ENCODE measurements at places on chromosomes 2 and 18.

DNA sequence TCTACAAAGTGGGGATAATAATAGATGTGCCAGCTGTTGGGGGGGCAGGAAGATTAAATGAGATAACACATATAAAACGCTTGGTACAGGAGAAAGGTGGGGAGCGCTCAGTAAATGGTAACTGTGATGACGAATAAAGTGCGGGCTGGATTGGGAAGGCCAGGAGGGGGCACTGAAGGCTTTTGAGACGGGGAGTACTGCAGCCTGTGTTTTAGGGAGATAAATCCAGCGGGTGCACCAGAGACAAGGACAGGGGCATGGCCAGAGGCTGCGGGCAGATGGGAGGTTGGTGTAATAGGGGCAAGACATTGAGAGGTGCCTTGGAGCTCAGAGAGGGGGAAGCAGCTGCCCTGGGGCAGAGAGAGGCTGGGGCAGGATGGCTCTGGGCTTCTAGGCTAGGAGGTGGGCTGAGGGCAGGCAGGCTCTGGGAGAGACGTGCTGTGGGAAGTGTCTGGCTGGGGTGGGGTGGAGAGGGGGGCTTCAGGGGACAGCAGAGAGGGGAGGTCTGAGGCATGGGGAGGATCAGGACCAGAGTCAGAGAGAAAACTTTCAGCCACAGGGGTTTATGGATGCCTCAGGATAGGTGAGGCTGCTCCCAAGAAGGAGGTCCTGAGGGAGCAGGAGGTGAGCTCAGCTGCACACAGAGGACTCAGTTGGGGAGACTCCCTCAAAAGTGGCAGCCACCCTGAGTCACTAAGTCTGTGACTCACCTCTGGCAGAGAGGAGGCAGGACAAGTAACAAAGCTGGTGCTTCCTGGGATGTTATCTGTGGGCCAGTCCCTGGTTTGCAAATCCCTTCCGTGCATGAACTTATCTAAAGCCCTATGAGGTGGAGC is 18.8 kb downstream of the TEX44 start:
- DNase-seq: no peak

DNA sequence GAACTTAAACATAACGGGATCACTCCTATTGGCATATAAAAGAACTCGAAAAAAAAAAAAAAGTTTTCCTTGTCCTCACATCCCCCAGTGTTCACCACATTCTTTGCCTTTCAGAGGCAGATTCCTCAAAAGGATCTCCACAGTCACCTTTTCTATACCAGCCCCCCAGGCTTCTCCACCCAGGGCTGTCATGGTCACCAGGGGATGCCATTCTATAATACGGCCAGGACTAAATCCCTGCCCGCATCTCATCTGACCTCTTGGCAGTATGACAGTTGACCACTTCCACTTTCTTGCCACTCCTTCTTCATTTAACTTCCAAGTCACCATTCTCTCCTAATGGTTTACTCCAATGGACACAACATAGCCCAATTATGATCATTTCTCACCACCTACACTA is 29.3 kb downstream of the SOS1 start:
- no peak for DNase-seq

GRCh38 chr2:232741294-232741693 is 35.1 kb downstream of the KCNJ13 start:
- DNase-seq: no peak

- no peak for DNase-seq
Observed at GRCh38 chr18:61683856-61684255, 209.0 kb downstream of the RNF152 start.

GRCh38 chr2:150224321-150224720 is 263.1 kb downstream of the RND3 start:
- DNase-seq: no peak

DNA sequence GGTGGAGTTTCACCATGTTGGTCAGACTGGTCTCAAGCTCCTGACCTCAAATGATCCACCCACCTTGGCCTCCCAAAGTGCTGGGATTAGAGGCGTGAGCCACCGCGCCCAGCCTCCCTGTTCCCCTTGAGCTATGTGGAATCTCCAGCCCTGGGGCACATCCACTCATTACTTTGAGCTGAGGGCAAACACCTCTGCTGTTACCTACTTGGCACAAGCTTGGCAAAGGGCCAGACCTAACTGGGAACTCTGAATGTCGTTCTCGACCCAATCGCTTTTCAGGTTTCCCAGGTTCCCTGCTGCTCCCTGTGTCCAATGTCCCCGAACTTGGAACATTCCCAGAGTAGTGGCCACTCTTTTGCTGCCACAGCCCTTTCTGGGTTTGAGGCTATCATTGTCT is 40.6 kb downstream of the CHST10 start:
- DNase-seq: no peak

DNA sequence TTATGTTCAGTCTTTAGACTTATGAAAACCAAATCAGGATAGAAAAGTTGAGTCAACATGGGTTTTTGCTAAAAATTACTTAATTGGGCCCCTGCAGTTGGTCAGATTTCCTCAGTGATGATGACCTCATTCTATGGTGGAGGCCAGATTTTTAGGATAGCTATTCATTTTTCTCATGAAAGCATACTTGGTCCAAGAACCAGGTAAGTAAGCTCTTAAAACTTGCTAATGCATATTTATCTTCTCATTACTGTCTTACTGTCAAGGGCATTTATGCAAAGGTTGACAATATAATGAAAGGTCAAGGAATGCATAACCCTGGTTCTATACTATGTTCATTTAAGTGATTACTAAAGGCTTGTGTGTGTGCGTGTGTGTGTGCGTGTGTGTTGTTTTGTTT is 650.6 kb downstream of the SATB2 start:
- DNase-seq: no peak

DNA sequence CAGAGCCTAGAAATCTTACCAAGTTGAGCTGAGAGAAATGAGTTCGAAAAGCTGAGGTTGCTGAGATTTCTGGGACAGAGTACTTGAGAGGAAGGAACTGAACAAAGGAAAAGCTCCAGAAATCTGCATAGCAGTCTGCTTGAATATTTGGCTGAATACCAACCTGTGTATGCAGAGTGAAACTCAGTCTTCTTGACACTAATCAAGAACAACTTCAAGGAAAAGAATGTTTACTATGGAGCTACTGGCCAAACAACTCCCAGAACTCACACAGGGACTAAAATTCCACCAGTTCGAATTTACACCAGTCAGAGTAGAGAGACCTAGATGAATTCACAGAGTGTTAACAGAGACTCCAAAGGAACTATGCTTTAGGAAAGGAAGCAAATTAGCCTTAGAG is 66.5 kb downstream of the USP37 start:
- no peak for DNase-seq

DNA sequence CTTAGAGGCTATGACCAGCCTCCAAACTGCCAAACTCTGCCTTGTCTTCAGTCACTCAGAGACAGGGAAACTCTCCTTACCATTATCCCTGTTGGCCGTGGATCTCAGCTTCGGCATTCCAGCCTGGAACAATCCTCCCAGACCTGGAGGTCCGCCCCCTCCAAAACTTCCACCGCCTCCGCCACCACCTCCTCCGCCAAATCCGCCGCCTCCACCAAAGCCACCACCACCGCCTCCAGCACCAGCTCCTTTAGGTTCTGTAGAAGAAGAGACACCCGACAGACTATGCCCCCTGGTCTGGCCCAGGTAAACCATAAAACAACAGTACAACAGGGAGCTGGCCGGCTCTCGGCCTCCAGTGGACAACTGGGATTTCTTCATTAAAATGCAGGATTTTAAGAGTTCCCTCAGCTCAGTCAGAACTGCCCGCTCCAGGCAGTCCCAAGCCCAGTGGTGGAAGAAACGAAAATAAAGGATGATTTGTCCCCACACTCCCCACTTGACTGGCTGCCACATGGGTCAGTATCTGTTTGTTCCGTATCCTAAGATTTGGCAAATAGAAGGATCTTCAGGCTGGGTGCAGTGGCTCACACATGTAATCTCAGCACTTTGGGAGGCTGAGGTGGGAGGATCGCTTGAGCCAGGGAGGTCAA is 22.4 kb downstream of the WIPF1 start:
- DNase-seq: no peak

DNA sequence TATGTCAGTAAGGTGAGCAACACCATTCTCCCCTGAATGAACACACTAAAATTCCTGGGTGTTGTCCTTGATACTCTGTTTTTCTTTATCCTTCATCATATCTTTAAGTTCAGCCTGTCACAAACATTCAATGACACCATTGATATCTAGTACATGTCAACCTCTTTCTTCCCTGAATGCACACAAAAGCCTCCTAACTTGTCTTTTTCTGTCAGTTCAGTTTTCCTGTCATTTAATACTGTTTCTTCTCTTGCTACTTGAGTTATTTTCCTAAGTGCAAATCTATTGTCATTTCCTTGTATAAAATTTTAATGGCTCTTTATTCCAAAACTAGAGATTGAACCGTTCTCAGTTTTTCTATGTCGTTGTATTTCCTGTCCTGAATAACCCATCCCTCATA is 1107.6 kb upstream of the SLC39A10 start:
- no peak for DNase-seq

DNA sequence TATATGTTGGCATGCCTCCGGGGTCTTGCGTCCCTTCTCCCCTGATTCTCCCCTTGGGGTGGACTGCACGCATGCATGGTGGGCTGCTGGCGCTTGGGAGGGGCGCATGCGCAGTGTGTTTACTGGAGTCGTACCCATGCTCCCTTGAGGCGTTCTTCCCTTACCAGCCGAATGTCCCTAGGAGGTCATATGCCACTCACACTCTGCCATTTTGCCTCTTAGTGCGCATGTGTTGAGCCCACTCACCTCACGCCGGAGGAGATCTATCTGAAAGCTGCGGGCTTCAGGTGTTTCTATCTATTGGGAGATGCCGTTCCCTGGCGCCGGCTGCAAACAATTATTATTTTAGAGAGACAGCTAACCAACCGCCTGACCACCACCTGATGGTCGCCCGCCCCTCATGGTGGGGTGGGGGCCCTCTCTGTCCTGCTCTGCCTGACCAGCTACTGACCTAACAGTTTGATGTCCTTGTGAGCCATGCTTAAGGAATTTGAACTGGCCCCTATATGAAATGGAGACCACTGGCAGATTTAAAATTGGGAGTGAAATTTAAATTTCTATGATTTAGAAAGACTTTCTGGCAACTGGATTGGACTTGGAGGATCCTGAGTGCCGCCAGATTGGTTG is 179.6 kb downstream of the RNF144A start:
- no peak for DNase-seq

- DNase-seq: no peak
Observed at GRCh38 chr2:84879584-84880394, 1.1 kb downstream of the TRABD2A start.

GRCh38 chr2:221549143-221549542 is 23.0 kb downstream of the EPHA4 start:
- DNase-seq: no peak

DNA sequence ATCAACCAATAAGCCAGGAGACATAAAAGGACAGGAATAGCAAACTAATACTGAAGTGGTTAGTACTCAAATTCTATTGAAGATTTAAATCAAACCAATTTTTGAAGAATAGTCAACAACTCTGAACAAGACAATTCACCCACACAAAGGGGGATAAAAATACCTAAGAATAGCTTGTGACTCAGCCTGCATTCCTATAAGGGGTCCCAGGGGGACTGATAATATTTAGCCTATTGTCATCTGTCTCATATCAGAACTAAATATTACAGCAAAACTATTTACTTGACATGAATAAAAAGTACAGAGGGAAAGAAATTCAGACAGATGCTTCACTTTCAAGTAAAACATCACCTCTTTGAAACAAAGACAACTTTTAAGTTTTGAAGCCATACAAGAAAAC is 7.7 kb downstream of the ITSN2 start:
- DNase-seq: no peak

- DNase-seq: no peak
Observed at GRCh38 chr2:72533765-72534164, 292.1 kb downstream of the EXOC6B start.

DNA sequence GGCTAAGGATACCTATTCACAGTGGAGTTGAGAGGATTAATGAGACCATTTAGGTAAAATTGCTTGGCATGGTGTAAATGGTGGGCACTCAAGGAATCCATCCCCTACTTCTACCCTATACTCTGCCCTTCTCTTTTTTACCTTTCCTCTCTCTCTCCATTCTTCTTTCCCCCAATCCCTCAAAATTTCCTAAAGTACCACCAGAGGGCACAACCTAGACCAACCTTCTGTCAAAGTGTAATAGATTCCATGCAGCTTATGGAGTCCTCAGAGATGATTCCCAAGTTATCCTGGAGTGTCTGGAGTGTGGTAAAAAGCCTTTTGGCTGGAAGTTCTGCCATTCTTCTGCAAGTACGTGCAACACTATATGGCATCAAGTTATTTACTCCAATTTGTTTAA is 33.0 kb upstream of the CCDC195 start:
- no peak for DNase-seq

- DNase-seq: no peak
Observed at GRCh38 chr2:26901326-26902183, 53.6 kb downstream of the DPYSL5 start.

- DNase-seq: no peak
Observed at GRCh38 chr2:28080911-28081310, 190.4 kb downstream of the BABAM2 start.

- no peak for DNase-seq
Observed at GRCh38 chr2:186590759-186591505, 1.1 kb downstream of the ITGAV start.

DNA sequence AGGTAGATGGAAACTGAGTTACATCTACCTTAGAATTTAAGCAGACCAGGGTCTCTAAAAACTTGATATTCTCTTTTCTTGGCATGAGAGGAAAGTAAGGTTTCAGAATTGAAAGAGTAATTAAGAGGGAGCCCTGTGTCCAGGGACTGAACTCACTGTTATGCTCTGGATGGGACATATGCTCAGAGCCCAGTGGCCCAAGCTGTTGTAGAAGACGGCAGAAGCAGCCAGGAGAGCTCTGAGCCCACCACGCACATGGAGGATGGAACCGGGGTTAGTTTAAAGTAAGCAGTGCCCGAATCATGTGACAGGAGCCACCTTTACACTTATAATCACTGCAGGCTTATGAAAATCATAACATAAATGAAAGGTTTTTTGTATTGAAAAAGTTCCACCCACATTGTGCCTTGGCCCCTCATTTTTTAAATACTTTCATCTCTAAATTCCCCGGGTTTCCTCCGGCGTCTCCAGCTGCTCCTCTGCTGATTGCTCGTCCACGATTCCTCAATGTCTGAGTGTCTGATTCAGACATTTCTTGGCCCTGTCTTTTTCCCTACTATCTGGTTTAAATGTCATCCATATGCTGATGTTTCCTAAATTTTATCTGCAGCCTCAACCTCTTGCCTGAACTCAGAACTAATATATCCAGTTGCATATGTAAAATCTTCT is 36.1 kb upstream of the SPTBN1 start:
- DNase-seq: no peak

GRCh38 chr18:60044290-60045006 is 144.7 kb downstream of the PMAIP1 start:
- DNase-seq: peak; percentile 57

GRCh38 chr18:55323051-55323994 is 264.7 kb downstream of the TCF4 start:
- DNase-seq: peak; percentile 54

- DNase-seq: no peak
Observed at GRCh38 chr2:34954758-34955157, 1355.7 kb upstream of the FAM98A start.

GRCh38 chr18:28398471-28398870 is 221.5 kb upstream of the CDH2 start:
- no peak for DNase-seq

GRCh38 chr2:128440666-128441340 is 122.1 kb upstream of the HS6ST1 start:
- no peak for DNase-seq

All from NCI-H446 treated with DMSO at 0.1 percent for 48 hours (cell line).